ENCODE measurements at places on chromosomes 6 and 20. TPM values are rescaled to one million over a fixed set of nuclear protein-coding genes. Genes with fewer than 3 reads are reported as not detected.
A peak's percentile ranks its signal among the peaks of the same experiment; 100 is the strongest.

DNA sequence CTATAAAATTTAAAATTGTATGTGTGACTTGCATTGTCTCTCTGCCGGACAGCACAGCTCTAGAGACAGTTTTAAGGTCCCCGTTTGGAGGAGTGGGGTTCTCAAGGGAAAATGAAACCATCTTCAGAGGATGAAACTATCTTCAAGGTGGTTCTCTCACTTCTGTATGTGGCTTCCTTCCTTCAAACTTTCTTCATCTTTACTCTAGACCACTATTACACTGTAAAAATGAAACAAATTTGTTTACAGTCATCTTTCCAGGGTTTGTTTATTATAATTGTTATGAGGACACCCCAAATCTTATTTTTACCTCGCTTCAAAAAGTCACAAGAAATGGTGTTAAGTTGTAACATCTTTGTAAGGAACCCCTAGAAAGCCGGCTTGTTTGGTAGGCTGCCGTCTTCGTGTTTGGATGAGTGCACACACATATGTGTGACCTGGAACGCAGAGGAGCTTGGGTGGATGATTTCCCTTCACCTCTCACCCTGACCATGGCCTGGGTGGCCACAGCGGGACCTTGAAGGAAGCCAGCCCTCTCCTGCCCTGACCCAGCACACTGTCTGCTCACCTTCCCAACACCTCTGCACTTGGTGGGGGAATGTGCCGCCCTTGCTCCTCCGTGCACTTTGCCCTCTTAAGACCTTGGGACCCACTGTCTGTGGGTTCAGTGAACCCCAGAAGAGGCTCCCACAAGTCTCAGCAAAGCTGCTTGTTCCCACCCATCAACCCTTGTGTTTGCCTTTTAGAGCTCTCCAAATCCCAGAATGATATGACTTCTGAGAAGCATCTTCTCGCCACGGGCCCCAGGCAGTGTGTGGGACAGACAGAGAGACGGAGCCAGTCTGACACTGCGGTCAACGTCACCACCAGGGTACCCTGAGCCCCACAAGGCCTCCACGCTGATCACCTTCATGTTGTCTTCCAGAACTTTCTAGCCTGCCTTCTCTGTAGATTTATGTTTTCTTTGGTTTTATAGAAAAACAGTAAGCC lies 67.8 kb downstream of the SYTL3 start:
- DNase-seq, result peak; percentile 70

- no peak for DNase-seq
Observed at GRCh38 chr6:83853178-83854000, at the start of gene RIPPLY2. Gene RIPPLY2 (plus strand): TSS chr6:83853360. CDS start chr6:83853417, 57 bp downstream.

GRCh38 chr6:89260832-89261231 lies 43.7 kb upstream of the GABRR1 start:
- peak; percentile 43 for DNase-seq

DNA sequence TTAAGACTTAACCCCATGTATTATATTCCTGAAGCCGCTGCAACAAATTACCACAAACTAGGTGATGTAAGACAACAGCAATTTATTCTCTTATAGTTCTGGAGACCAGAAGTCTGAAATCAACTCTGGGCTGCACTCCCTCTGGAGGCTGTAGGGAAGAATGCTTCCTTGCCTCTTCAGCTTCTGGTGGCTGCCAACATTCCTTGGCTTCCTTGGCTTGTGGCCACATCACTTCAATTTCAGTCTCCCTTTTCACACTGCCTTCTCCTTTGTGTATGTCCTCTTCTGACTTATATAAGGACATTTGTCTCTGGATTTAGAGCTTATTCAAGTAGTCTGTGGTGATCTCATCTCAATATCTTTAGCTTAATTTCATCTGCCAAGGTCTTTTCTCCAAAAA lies 141.6 kb downstream of the DHX35 start:
- DNase-seq, result no peak

DNA sequence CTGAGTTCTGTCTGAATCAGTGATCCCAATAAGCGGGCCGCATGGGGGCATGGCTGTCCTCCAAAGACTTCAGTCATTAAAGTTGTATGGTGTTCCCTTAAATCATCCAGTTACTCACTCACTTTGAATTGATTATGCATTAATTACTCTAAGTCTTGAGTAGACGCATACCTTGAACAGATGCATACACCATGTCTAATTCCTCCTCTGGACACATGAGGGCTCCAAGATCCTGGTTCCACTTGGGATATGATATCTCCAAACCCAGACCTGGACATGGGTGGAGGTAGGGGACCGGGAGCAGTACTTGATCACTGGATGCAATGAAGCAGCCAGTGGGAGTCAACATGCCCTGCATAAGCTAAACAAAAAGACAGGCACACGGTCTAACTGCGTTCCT lies 204.5 kb downstream of the FNDC1 start:
- DNase-seq, result no peak

- DNase-seq, result peak; percentile 48
Observed at GRCh38 chr20:4014031-4014474, 1.3 kb downstream of the RNF24 start.

- DNase-seq, result no peak
Observed at GRCh38 chr6:26304213-26304796, 60.7 kb upstream of the BTN3A2 start.

GRCh38 chr6:170445487-170445886 lies 107.6 kb downstream of the PSMB1 start:
- DNase-seq, result no peak

DNA sequence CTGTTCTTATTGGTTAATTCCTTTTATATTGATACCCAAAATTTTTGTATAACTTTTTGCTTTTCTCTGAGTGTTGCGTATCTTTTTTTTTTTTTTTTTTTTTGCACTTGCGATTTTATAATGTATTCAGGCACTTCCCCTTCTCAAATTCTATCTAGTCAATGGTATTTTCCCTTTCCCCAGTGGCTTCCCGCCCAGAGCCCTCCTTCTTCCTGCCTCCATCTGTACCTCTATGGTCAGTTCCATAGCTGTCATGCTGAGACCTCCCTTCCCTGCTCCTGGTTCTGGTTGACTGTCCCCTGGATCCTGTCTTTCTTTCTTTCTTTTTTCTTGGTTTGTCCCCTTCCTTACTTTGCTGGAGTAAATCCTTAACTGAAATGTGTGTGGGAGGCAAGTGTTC lies 94.7 kb downstream of the RNF144B start:
- no peak for DNase-seq

GRCh38 chr6:26543953-26544352 lies 5.8 kb downstream of the HMGN4 start:
- peak; percentile 48 for DNase-seq

GRCh38 chr20:3865152-3865886 lies 18.7 kb downstream of the MAVS start:
- no peak for DNase-seq

DNA sequence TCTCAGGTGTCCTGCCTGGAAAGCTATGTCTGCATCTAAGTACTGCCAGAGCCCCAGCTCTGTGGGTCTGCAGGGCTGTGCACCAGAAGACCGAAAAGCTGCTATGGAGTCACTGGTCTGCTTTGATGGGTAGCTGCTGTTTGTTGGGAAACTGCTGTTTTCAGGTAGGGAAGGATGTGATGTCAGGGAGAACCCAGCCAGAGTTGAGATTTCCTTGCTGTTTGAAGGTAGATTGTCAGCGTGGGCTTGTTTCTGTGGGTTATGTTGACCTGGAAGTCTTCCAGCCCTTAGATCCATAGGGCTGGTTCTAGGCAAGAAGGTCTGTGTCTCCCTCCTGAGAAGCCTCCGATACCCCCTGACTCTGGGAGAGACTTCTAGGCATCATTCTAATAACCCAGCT lies 12.2 kb upstream of the SHLD1 start:
- DNase-seq, result peak; percentile 34

DNA sequence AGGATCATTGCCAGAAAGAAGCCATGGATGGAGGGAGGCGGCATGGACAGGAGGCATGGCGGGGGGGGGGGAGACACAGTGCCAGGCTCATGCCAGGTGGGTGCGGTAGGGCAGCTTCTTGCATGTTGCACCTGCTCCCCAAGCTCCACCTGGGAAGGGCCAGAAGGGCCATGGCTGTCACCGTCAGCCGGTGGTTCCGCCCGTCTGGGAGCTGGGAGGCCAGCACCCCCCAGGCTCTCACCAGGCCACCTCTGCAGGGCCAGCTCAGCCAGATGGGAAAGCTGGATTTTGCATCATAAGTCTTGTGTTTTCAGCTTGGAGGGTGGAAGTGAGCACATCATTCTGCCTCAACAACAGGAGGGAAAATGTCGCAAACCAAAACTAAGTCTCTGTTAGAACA lies 404.7 kb downstream of the TAF4 start:
- DNase-seq, result no peak

DNA sequence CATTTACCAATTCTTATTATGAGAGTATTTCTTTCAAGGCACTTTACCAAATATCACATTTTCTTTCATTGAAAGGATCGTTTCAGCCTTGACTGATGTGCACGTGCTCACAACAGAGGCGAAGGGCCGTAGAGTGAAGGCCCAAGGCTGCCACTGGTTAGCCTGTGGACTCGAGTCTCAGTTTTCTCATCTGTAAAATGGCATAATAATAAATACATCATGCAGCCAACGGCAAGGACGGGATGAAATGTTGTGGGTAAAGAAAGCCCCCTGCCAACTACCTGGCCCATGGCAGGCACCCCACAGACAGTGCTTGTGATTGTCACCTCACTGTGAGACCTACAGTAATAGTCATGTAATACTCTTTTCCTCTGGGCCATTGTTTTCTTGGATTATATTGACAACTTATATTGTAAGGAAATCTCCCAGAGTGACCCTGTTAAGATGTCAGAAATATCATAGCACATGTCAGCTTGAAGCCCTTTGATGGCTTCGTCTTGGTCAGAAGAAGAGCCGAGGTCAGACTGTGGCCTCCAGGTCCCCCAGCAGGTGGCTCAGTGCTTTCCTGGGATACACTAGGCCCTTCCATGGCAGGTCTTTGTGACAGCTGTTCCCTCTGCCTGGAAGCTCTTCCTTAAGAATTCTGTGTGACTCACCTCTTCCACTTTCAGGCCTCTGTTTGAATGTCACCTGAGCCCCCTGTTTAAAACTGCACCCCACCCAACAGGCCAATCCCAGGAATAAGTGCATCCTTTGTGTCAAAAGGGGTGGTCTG lies 36.3 kb downstream of the FAM50B start:
- no peak for DNase-seq

- DNase-seq, result no peak
Observed at GRCh38 chr20:10864076-10864672, 190.4 kb upstream of the JAG1 start.

- DNase-seq, result no peak
Observed at GRCh38 chr6:1577896-1578745, 31.6 kb upstream of the FOXC1 start.

DNA sequence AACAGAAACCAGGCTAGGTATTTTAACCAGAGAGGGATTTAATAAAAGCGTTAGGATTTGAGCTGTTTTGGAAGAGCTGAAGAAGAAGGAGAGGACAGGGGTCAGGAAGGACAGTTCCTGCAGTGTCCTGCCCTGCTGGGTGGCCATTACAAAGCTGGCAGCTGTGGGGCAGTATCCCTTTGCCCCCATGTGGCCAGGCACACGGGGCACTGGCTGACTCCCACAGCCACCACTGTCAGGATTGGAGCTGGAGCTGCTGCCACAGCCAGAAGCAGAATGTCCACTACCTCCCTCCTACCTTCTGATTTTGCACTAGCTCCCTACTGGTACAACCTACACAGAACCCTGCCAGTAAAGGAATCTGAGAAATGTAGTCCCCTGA lies 46.5 kb downstream of the SLC22A3 start:
- DNase-seq, result no peak

DNA sequence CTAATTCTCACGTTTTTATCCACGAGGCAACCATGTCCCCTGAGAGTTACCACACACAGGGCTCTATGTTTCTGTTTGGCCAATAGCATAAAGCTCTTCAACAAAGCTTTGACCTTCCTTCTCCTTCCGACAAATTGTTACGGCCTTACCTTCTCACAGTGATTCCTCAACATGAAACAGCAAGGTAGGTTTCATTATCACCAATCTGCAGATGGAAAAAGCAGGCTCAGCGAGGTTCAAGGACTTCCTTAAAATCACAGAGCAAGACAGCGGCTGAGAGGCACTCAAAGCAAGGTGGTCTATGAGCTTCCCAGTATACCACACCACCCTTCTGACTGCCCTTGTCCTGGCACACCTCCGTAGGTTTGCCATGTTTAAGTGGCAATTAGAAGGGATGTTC lies 360.0 kb downstream of the CD83 start:
- no peak for DNase-seq

- no peak for DNase-seq
Observed at GRCh38 chr20:49906101-49906604, 9.2 kb downstream of the SPATA2 start.

DNA sequence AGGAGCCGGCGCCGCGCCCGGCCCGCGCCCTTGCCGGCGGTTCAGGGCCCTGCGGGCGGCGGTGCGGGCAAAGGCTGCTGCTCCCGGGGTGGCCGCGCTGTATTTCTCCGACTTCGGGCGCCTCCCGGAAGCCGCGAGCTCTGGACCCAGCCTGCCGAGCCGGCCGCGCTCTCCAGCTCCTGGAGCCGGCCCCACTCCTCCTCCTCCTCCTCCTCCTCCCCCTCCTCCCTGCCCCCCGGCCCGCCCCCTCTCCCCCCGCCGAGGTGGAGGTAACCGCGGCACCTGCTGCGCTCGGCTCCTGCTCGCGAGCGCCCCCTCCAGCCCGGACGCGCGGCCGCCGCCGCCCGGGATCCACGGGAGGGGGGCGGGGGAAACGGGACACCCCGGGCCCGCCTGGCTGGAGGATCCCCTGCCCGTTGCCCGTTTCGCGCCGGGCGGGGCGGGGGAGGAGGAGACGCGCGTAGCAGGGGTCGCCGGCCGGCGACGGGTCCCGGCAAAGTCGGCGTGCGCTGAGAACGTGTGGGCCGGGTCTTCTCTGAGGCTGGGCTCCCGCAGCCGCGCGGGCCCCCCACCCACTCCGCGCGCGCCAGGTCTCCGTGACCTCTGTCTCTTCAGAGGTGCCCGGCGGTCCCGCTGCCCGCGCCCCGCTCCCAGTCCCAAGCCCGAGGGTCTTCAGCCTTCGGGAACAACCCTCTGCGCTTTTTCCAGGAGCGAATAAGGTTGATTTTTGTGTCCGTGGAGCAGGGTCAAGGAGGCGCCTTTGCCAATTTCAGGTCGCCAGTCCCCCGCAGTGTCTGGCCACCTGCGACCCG lies at the start of gene SLC22A23:
SLC22A23 (minus strand) TSS at position 153 of the 812 bp plus-strand sequence. CDS start 491 bp downstream, outside the sequence.
- DNase-seq, result peak; percentile 39

Gene BNIP5
- not detected for total RNA-seq

Gene HLA-DMA
- 140 TPM for total RNA-seq

Gene PPIL6
- total RNA-seq, result 1.3 TPM

Gene KHDC1L
- total RNA-seq, result not detected

Gene ATP6V1G2
- 15.9 TPM for total RNA-seq

Gene HDGFL1
- total RNA-seq, result not detected

Gene APCDD1L
- total RNA-seq, result not detected

Gene CD83
- 12.1 TPM for total RNA-seq

Gene CD93
- not detected for total RNA-seq
